ENCODE measurements at places on chromosomes 2 and 18.

- DNase-seq, result no peak
Observed at GRCh38 chr2:101803945-101804696, 106.6 kb downstream of the MAP4K4 start.

- DNase-seq, result no peak
Observed at GRCh38 chr2:33498291-33498956, 22.0 kb downstream of the RASGRP3 start.

- DNase-seq, result no peak
Observed at GRCh38 chr18:42412896-42413295, 457.9 kb downstream of the PIK3C3 start.

- DNase-seq, result no peak
Observed at GRCh38 chr2:75558786-75559679, 1.7 kb downstream of the EVA1A start.

- no peak for DNase-seq
Observed at GRCh38 chr2:225737556-225737955, 338.0 kb downstream of the NYAP2 start.

- no peak for DNase-seq
Observed at GRCh38 chr18:59737776-59738300, 40.6 kb upstream of the CCBE1 start.

GRCh38 chr18:68427951-68428401 lies 286.9 kb downstream of the TMX3 start:
- no peak for DNase-seq

DNA sequence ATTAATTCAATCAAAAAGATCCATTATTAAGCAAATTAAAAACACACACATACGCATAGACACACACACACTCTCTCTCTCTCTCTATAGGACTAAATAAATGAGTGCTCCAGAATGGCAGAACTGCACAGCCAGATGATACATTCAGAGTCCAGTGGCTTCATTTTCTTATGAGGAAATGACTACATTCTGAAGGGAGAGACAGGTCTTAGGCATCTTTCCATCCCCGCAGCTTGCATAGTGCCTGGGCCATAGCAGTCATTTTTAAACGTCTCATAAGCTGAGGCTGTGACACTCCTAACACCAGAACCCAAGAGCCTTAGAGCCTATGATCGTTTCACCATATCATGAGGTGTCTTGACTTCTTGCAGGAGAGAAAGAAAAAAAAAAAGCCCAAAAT lies 31.1 kb downstream of the FEZ2 start:
- no peak for DNase-seq

DNA sequence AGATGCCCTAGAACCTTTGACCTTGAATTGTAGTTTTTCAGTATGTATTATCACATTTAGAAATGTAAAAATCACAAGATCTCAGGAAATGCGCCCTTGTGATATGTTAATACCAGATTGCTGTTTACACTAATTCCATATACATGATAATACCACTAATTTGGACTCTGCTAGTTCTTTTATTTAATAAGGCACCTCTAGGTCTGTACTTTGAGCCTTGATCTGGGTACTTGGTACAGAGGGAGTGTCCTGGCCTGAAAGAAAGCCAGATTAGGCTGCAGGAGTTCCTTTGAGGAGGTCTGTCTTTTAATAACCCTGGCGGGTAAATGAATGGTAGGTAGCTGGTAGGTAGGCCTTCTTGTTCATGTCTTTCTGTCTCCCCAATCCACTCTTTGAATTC lies 26.3 kb downstream of the PLEKHA3 start:
- DNase-seq, result no peak

DNA sequence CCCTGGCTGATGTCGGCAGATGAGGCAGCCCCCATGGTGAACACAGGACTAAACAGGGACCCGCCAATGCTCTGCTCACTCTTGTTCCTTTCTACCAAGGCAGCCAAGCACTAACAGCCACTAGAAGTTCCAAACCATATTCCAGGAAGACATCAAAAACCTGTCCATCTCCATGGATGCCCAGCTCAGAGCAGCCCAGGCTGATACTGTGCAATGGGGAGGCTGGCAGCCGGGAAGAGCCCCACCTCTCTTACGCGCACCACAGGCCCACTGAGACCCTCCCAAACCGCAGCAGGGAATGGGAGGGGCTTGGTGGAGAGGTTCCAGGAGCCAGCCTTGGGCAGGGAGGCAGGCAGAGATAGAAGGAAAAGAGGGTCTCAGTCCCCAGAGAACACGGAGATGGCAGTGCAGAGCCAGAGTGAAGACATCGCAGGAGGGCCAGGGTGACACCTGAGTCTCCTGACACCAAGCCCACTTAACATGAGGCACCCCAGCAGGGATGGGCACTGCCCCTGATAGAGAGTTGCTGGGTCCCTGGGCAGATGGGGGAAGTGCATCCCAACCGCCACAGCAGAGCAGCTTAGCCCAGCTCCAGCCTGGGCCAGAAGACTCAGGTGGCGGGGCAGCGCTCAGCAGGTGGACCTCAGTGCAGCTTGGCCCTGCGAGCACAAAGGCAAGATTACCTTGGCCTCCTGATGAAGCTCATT lies 3.4 kb downstream of the HS6ST1 start:
- DNase-seq, result peak; percentile 58

DNA sequence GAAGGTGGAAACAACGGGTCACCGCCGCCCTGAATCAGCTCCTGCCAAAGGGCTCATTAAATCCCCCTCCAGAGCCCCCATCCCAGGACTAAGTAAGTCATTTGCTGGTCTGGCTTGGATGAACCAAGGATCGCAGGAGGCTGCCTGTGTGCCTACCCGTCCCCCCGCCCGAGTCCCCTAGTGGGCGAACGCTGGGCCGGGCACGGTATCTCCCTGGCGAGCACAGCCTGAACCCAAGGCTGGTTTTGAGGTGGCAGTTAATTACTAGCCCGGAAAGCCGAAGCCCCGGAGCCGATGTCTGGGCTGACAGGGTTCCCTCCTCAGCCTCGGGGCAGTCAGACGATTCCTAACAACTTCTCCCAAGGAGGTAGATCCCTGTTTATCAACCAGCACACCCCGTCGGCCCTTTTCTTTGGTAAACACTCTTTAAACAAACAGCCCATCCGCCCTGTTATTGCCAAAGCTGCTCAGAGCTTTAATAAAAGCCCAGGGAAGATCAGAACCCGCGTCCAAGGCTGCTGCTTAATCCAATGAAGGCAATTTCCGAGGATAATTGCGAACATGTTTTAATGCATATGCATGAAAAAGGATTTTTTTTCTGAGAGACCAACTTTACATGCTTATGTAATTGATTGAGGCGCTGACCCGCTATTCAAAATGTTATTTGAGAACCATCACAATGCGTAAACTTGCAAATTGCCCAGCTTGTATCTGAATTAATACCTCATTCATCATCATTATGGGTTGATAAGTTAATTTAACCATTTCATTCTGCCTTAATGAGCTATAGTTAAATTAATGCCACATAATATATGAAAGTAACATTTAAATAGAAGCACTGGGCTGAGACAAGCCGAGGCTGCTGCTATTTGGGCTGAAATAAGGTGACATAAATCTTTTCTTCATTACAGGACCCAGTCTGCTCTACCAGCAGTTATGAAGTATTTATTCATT lies 10.5 kb downstream of the EVX2 start:
- peak; percentile 65 for DNase-seq

GRCh38 chr2:100780203-100781008 lies 39.5 kb upstream of the NPAS2 start:
- no peak for DNase-seq

GRCh38 chr2:226307487-226308322 lies 491.9 kb downstream of the IRS1 start:
- no peak for DNase-seq

DNA sequence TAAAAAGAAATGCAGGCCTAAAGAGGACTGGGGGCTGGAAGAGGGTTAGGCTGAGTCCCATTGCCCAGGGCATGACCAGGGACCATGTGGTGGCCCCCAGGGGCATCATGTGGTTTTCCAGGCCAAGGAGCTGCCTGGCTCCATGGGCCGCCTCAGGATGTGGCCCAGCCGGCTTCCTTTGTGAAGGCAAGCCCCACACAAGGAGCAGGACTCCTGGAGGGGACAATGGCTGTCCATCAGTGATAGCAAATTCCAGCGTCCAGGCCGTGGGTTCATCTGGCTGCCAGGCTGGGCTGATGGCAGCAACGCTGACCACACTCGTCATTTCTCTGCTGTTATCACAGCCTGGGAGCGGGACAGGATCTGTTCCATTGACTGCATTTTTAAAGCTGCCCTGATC lies 82.5 kb downstream of the GBX2 start:
- DNase-seq, result no peak

GRCh38 chr2:162022290-162022945 lies 51.6 kb downstream of the DPP4 start:
- DNase-seq, result no peak

- no peak for DNase-seq
Observed at GRCh38 chr2:46697830-46698323, 217.7 kb downstream of the MCFD2 start.

GRCh38 chr2:45390441-45390840 lies 220.6 kb downstream of the SRBD1 start:
- DNase-seq, result no peak

DNA sequence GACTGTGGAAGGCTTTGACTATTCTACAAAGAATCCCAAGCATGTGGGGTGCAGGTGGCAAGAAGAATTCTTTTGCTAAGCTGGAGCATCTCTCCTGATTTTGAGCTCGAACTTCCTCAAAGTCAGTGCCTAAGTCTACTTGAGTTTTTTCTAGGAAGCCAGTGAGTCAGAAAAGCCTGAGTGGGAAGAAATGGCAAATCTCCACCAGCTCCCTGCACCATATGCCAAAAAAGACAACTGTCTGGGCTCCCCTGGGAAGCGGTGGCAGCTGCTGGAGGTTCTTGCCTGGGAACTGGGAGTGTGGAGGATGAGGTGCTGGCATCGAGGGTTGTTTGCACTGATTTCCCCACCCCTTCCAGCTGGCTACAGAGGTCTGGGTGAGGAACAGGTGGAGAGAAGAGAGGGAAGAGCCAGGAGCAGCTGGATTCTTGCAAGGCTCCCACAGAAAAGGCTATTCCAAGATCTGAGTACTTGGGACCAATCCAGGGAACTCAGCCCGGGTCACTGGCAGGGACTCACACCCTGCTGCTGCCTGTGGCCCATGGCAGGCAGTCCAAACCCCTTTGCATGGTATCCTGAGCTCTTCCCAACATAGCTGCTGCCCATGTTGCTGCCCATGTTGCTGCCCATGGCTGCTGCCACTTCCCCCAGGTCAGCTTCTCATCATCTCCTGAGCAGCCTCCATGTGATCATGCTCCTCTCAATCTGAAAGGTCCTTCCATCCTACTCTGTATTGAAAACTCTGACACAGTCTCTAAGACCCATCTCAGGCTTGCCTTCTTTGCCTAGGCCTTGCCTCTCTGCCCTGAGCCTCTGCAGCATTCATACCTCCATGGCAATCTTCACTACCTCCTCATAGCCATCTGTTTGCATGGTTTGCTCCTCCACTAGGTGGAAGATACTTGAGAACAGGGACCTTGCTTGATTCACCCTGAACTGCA lies 128.3 kb upstream of the SPATS2L start:
- peak; percentile 80 for DNase-seq

DNA sequence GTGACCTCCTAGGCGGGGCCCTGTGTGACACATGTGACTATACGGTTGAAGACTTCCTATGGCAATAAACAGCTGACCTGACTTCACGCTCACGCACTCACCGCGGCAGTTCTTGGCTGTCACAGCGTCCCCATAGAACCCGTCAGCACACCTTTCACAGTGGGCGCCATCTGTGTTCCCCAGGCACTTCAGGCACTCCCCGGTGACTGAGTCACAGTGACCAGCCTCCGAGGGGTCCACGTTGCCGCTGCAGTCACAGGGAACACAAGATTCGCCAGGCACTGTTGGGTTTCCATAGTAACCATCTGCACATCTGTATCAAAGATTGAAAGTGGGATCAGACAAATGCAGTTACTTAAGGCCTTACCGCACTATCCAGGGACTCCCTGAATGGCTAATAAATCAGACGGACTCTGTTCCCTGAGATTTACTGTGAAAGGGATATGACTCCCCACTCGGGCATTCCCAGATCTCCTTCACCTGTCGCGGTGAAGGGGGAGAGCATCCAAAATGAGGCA lies 94.5 kb downstream of the LAMA1 start:
- no peak for DNase-seq

- no peak for DNase-seq
Observed at GRCh38 chr2:42185220-42185921, 16.2 kb downstream of the EML4 start.

DNA sequence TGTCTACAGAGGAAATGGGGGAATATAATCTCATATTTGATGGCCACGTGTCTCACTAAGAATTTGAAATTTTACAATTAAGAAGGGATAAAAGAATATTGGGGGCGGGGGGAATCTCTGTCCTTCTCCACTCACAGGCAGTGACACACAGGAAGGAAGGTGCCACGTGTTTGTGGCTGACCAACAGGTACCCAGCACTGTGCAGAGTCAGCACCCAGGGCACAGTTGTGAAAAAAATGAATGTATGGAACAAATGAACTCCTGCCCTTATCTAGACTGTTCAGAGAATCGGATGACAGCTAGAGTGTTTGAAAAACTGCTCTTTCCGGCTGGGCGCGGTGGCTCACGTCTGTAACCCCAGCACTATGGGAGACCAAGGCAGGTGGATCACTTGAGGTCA lies 317.0 kb upstream of the MYT1L start:
- DNase-seq, result no peak

- no peak for DNase-seq
Observed at GRCh38 chr18:63844254-63844653, 43.3 kb upstream of the SERPINB2 start.

- peak; percentile 53 for DNase-seq
Observed at GRCh38 chr2:236665572-236666118, 96.0 kb downstream of the ACKR3 start.

GRCh38 chr2:96841701-96842495 lies 1.9 kb downstream of the ANKRD23 start:
- DNase-seq, result no peak

- DNase-seq, result no peak
Observed at GRCh38 chr2:15271941-15272542, 289.1 kb downstream of the NBAS start.
